NAMALWA (cell line): ENCODE measurements at places on chromosomes 11 and 22.

DNA sequence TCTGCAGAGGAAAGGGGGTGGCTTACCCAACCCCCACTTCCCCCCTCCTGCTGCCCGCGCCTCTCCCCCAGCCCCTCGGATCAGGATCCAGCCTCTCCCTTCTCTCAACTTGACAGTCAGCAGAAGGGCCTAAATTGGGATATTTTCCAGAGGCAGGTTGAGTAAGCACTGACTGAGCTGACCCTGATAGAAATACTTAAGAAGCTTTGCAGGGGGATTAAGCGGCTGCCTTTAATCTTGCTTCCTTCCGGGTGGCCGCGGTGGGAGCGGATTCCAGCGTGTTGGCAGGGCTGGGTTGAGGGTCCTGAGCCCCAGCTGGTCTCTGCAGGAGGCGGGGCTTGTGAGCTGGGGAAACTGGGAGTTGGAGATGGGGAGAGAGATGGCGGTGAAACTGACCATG lies 445.2 kb downstream of the NTM start:
- no peak for DNase-seq

GRCh38 chr11:44361813-44362212 lies 51.9 kb upstream of the ALX4 start:
- DNase-seq = no peak

GRCh38 chr22:40542821-40543540 lies 93.5 kb downstream of the MRTFA start:
- DNase-seq = no peak

DNA sequence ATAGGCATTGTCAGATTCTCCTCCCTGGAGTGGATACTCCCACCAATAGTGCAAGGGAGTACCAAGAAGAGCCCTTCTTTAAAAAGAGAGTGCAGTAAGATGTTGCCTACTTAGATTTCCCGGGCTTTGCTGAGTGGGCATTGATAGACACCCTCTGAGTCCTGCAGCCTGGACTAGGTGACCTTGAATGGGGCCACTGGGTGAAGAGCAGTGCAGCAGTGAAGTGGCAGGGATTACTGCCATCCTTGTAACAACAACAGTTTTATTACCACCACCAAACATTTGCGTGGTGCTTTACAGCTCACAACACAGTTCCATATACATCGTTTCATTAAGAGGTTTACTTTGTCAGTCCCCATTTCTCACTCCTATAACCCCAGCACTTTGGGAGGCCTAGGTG lies 59.4 kb downstream of the MICAL2 start:
- DNase-seq = no peak

DNA sequence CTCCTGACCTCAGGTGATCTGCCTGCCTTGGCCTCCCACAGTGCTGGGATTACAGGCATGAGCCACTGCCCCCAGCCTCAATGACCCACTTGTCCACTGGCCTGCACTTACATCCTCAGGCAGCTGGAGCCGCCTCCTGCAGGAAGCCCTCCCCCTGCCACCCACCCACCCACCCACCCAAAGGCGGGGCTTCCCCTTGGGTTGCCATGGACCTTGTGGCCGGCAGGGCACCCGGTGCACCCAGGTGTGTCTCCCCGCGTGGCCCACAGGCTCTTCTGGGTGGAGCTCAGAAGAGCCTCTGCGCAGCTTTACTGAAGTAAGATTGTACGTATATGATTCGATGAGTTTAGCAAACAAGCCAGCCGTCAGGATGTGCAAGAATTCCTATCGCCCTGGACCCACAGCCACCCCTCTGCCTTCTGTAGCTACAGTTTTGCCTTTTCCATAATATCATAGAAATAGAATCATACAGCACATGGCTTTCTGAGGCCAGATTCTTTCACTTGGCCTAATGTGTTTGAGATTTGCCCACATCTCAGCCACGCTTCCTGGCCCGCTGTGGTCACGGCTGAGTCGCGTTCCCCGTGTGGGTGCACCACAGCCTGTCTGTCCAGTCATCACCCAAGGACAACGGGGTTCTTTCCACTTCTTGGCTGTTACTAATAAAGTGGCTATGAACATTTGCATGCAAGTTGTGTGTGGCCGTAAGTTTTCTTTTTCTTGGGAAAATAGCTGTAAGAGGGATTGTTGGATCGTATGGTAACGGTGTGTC lies 5.3 kb upstream of the BRSK2 start:
- DNase-seq = no peak

DNA sequence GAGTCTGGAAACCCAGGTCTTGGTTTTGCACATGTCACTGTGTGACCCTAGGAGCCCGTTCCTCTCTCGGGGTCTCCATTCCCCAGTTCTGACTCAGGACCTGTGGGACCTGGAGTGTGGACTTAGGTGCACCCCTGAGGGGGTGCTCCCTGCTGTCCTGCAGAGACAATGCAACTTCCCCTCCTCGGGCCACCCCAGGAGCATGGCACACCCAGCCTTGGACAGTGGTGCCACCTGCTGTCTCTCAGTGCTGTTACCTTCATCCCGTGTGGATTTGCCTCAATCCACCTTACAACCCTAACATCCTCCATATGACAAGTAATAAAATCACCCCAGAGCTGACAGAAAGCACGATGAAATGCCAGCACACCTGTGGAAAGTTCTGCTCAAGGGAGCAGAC lies 27.5 kb upstream of the CRYBB3 start:
- DNase-seq = peak; percentile 26

DNA sequence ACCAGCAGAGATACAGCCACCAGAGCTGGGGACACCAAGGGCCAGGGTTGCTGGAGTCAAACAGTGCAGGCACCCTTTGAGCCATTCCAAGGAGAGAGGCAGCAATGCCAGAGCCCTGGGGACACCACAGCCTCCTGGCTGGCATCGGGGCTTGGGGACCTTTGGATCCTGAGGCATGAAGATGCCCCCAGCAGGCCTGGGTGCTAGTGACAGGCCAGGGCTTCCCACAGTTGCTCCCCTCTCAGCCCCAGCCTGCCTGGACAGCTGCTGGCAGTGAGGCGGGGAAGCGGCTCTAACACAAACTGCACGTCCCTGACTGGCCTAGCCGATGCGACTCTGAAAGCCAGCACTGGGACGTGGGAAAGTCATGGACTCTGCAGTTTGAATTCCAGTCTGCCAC lies 2.7 kb downstream of the CD5 start:
- no peak for DNase-seq

DNA sequence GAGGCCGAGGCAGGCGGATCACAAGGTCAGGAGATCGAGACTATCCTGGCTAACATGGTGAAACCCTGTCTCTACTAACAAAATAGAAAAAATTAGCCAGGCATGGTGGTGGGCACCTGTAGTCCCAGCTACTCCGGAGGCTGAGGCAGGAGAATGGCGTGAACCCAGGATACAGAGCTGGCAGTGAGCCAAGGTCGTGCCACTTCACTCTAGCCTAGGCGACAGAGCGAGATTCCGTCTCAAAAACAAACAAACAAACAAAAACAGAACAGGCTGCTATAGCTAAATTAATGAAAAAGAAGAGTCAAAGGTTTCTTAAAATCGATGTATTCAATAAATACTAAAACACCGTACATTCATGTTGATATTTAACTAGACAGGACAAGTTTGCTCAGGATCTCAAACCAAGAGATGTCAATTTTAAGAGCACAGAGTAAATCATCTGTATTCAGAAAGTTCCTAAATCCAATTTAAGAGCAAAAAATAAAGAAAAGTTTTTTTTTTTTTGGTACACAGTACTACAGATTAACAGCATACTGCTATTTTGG lies 59.9 kb downstream of the NUP98 start:
- DNase-seq = no peak

- DNase-seq = no peak
These were observed 131.4 kb upstream of the C11orf58 start for GRCh38 chr11:16606784-16607674.

DNA sequence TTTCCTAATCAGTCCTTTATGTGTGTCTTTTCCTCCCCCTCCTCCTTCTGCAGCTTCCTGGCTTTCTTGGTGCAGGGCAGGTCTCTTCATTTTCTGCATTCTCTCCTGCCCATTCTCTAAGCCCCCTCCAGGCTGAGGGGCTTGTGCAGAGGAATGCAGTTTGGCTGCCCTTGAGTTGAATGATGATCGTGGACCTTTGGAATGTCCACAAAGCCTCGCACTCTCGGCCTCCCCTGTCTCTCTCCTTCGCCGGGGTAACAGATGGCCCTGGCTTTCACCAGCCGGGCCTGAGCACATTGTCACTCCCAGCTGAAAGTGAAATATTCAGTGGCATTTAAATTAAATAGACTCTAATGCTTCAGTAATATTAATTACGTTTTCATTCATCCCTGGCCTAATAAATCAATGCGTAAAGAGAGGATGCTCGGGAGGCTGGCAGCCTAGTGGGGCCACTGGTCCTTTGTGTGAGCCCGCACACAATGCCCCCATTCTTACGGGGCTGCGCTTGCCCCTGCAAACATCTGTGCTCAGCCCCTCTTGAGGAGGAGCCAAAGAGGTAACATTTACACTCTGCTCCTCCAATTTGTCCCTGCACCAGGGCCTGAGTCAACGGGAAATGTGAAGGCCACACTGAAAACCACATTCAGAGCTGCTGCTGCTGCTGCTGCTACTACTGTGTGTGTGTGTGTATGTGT lies 64.9 kb upstream of the PAX6 start:
- no peak for DNase-seq

- no peak for DNase-seq
These were observed 49.4 kb downstream of the PTPRJ start for GRCh38 chr11:48029681-48030290.

DNA sequence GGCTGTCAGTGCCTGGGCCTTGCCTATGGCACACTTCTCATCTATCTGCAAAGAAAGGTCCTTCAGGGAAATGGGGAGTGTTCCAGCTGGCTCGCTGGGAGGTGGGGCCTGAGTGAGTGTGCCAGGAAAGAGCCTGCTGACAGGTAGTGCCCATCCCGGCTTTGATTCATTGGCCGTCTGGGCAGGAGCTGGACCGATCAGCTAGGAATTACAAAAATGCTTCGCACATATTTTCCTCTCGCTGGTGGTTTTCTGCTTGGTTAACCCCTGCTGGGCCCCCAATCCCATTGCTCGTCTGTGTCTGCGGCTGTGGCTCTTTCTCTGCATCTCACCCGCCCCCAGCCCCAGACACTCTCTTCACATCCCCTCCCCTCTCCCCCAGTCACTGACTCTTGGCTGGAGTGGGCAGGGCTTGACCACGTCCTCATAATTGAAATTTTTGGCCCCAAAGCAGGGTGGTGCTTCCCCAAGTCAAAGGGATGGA lies 10.8 kb downstream of the LIF start:
- no peak for DNase-seq

DNA sequence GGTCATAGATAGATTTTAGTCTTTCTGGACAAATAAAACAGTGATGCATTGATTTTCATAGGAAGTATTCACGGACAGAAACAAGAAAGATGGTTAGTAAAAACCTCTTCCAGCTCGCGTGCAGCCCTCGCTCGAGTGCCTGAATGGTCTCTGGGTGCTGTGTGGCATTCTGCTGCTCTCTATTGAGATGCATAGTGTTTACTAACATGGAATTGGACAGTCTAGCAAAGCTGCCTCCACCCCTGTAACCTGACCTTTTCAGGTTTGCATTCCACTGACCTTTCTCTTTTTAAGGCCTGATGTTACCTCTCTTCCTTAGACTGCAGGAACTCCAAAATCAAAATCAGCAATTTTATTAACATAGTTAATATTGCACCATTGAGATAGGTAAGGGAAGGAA lies 643.4 kb downstream of the JRKL start:
- DNase-seq = no peak

DNA sequence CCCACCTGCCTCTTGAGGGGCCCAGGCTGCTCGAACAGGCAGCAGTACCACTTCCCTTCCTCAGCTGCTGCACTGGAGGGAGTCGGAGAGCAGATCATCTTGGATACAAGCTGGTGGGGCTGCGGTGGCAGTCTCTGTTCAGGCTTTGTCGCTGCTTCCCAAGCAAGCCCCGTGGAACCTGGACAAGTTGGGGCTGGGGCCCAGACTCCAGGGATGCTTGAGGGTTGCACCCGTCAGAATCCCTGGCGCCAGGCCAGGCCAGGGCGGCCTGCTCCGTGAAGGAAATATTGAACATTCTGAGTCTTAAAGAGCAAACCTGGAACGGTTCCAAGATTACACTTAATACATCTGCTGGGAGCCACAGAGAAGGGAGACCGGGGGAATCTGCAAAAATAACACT lies 310.1 kb upstream of the SORL1-AS1 start:
- DNase-seq = no peak

GRCh38 chr11:1563697-1564534 lies 8.2 kb downstream of the DUSP8 start:
- no peak for DNase-seq

- no peak for DNase-seq
These were observed 23.6 kb downstream of the OR52E1 start for GRCh38 chr11:5092821-5093585.

- peak; percentile 60 for DNase-seq
These were observed 1.6 kb upstream of the HORMAD2 start for GRCh38 chr22:30078320-30079311.

GRCh38 chr22:39808081-39808480 lies 85.5 kb downstream of the ENTHD1 start:
- DNase-seq = peak; percentile 42

GRCh38 chr11:11667056-11667455 lies 45.3 kb upstream of the GALNT18 start:
- peak; percentile 13 for DNase-seq

- no peak for DNase-seq
These were observed 6.2 kb downstream of the KCNQ1OT1 start for GRCh38 chr11:2693271-2694261.

- peak; percentile 72 for DNase-seq
These were observed 2.1 kb downstream of the KMT2A start for GRCh38 chr11:118438314-118438931.

GRCh38 chr11:131483453-131483852 lies 113.0 kb downstream of the NTM start:
- no peak for DNase-seq

- peak; percentile 87 for DNase-seq
These were observed 4.2 kb downstream of the VPS26B start for GRCh38 chr11:134228625-134229024.

DNA sequence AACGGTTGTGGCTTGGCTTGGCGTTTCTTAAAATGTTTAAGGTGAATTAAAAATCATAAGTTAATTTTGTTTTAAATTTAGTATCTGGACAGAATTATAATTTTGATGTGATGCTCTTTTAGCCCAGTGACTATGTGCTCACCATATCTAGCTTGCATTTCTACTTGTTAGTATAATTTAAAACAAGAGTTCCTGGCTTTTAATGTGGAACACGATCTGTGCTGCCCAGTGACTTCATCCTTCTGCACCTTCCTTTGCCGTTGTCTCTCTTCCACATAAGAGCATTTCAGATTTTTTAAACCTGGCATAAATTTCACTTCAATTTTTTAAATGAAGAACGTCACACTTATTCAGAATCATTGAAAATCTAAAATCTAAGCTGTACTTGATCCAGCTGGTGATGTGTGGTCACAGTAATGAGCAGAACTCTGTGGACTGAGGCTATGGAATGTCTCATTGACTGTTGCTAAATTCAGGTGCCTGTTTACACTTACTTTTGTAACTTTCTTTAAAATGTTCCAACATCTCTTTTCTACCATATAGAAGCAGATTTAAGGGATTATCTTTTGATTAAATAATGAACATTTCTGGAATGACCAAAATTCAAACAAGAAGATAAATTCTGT lies 75.4 kb upstream of the ADSL start:
- DNase-seq = no peak
